ENCODE measurements at places on chromosomes 2 and 18. TPM values are rescaled to one million over a fixed set of nuclear protein-coding genes. Genes with fewer than 3 reads are reported as not detected.

CNGA3 gene
- not detected for total RNA-seq

- no peak overlapping the region for H3K27ac ChIP-seq
- H3K4me1 ChIP-seq: no peaks in the 10 kb centered on the region
- DNase-seq: no peak
Measured at GRCh38 chr2:18136881-18137475, 258.5 kb downstream of the KCNS3 start.

GRCh38 chr18:72720116-72720515 is 147.7 kb downstream of the NETO1 start:
- no peaks in the 10 kb centered on the region for H3K27me3 ChIP-seq
- H3K27ac ChIP-seq: no peak overlapping the region
- no peak for DNase-seq
- no peaks in the 10 kb centered on the region for H3K4me1 ChIP-seq
- no peak overlapping the region for H3K4me3 ChIP-seq
- no peaks in the 10 kb centered on the region for H3K36me3 ChIP-seq

PRKAG3 gene
- not detected for total RNA-seq

GRCh38 chr2:3613524-3613905 is 18.6 kb downstream of the COLEC11 start:
- H3K27ac ChIP-seq: no peak overlapping the region
- H3K36me3 ChIP-seq: no peaks in the 10 kb centered on the region
- no peak overlapping the region for H3K4me3 ChIP-seq
- no peak for DNase-seq

DNA sequence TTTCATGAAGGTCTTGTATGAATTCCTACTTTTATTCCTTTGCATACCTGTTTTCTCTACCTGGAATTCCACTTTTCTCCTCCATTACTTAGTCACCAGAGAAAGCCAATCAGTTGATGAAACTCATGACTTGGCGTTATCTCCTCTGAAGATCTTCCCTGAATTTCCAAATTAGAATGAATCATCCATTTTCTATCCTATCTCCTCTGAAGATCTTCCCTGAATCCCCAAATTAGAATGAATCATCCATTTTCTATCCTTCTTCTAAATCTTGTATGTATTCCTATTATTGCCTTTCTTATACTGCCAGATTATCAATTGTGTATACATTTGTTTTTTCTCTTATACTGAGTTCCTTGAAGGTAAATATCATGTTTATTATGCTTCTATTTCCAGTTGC is 440.4 kb downstream of the CCDC85A start:
- no peaks in the 10 kb centered on the region for H3K36me3 ChIP-seq
- no peak overlapping the region for H3K27ac ChIP-seq
- H3K4me3 ChIP-seq: no peak overlapping the region
- no peaks in the 10 kb centered on the region for H3K4me1 ChIP-seq

SCN7A gene
- total RNA-seq: 0.29 TPM

MFSD2B gene
- 0.99 TPM for total RNA-seq

GRCh38 chr2:109439986-109440385 is 173.8 kb downstream of the SEPTIN10 start:
- H3K4me1 ChIP-seq: no peaks in the 10 kb centered on the region
- no peaks in the 10 kb centered on the region for H3K27me3 ChIP-seq

Measured in endodermal cell (in vitro differentiated cells).